Activated CD8-positive, alpha-beta T cell treated with anti-CD3 and anti-CD28 coated beads for 36 hours (primary cell): ENCODE measurements at places on chromosomes 4 and X. TPM values are rescaled to one million over a fixed set of nuclear protein-coding genes. Genes with fewer than 3 reads are reported as not detected.

DNA sequence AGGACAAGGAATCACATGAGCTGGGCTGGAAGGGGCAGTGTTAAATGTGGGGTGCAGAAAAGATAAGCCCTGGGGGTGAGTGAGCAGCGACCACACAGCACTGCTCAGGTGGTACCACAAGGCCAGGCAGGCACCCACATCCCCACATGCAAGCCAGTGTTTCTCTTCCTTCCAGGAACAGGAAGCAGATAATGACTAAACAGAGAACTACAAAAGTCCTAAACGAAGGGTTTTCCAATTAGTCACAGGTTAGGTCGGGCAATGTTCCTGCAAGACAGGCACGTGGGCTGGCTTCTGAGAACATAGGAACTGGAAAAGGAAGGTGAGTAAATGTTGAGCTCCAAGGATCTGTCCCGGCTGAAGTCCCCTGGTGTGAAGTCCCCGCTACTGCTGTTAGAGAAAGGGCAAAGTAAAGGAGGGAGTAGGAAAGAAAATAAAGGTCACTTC lies 19.5 kb downstream of the RELL1 start:
- H3K27ac ChIP-seq, result peak overlapping the region; percentile 44
- H3K4me1 ChIP-seq, result peaks cover 59% of the 10 kb centered on the region
- DNase-seq, result peak; percentile 49
- no peaks in the 10 kb centered on the region for H3K27me3 ChIP-seq
- peaks cover 8% of the 10 kb centered on the region for H3K36me3 ChIP-seq

POU4F2 gene
- total RNA-seq, result not detected

PPP2R3B gene
- 44.9 TPM for total RNA-seq

GRCh38 chr4:69830560-69831269 lies 29.2 kb downstream of the SULT1E1 start:
- peaks cover 3% of the 10 kb centered on the region for H3K27me3 ChIP-seq
- no peak overlapping the region for H3K27ac ChIP-seq
- no peaks in the 10 kb centered on the region for H3K36me3 ChIP-seq

- H3K4me3 ChIP-seq, result no peak overlapping the region
- peaks cover 6% of the 10 kb centered on the region for H3K27me3 ChIP-seq
- H3K4me1 ChIP-seq, result no peaks in the 10 kb centered on the region
- no peak overlapping the region for H3K27ac ChIP-seq
- H3K36me3 ChIP-seq, result no peaks in the 10 kb centered on the region
These were observed 132.8 kb upstream of the MAP9 start for GRCh38 chr4:155509555-155509954.

SFRP2 gene
- total RNA-seq, result not detected

DNA sequence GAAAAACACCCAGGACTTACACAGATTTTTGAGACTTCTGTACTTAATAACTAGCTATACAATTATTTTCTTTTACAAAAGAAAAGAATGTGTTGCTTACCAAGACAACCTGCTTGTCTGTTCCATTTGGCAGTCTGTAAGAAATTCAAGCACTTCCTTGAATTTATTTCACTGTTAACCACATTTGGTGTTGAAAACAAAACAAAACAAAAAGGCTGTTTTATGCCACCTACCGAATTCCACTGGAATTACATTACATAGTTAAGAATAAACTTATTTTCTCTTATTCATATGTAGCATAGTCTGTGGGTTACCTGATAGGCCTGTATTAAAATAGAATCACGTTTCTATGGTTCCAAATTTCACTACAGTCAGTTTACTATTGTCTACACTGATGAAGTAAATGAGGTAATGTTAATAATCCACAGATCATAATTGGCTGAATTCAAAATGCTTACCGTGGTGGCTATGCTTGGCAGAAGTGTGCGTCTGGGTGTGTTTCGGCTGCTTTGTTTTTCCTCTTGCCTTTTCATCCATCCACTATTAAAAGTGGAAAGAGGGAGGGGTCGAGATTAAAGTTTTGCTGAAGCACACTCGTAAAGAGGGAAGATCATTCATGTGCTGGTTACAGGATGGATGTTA lies at the start of gene TLR1:
TSS of gene TLR1 (minus strand) at position 138 of the 642 bp plus-strand sequence. CDS start 5,960 bp downstream, outside the sequence.
- H3K27ac ChIP-seq, result peak within 1 kb of the TSS; percentile 88
- H3K36me3 ChIP-seq, result peaks cover 28% of the 10 kb centered on the region
- H3K4me1 ChIP-seq, result peaks cover 19% of the 10 kb centered on the region
- no peak for DNase-seq
- H3K4me3 ChIP-seq, result peak within 1 kb of the TSS; percentile 64
